ENCODE measurements at places on chromosomes 7 and 10.

DNA sequence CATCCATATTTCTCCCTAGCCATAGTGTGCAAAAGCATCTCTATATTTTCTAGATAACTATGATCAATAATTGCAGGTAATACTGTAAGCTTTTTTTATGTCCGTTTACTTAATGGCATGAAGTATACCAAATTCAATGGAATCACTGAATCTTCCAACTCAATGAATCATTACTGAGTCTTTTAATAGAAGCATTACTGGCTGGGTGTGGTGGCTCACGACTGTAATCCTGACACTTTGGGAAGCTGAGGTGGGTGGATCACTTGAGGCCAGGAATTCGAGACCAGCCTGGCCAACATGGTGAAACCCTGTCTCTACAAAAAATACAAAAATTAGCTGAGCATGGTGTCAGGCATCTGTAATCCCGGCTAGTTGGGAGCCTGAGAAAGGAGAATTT lies 372.5 kb downstream of the BMPER start:
- DNase-seq: no peak

- no peak for DNase-seq
These were observed 1.3 kb downstream of the ANXA11 start for GRCh38 chr10:80203835-80204676.

DNA sequence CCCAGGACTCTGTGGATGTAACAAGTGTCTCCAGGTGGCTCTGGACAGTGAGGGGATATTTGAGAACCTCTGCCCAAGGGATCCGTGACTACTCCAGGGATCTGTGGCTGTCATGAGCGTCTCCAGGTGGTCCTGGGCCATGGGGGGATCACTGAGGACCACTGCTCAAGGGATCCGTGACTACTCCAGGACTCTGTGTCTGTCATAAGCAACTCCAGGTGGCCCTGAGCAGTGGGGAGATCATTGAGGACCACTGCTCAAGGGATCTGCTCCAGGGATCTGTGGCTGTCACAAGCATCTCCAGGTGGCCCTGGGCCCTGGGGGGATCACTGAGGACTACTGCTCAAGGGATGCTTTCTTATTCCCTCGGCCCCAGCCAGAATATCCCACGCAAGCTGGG lies 133.2 kb upstream of the ADARB2 start:
- DNase-seq: no peak

- DNase-seq: no peak
These were observed 15.3 kb downstream of the GPRIN2 start for GRCh38 chr10:46541017-46541661.

DNA sequence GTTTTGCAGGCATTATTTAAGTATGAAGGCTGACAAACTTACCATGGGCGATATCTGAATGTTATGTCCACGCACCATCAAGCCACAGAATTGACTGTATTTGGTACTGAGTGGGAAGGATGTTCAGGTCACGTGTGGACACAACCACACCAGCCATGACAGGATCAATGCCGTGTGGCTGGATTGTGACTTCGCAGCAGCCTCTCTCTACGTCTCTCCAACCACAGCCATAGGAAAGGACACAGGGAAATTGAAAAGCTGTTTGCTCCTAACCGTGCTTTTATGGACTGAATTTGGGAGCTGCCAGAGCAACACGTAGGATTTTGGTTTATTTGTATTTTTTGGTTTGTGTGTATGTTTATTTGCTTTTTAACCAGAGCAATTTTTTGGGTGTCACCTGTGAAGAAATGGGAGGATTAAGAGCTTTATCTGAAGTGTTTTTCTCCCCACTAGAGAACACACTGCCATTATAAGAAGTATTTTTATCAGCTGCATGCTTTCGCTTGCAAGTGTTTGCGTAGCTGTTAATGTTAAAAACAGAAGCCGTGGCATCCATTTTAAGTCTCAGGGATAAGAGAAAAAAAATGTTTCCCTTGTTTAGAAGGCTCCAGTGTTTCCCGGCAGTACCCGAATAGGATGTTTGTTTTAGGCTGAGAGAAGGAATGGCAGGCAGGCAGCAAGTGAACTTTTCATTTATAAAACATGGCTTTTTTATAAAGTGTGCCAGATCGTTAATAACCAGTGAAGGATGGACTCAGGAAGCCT lies 401.1 kb upstream of the NFE2L3 start:
- no peak for DNase-seq

All from stimulated activated CD8-positive, alpha-beta memory T cell treated with anti-CD3 and anti-CD28 coated beads, Interleukin-2, amount 100 ng/mL, for 1 hour (primary cell).